Right lobe of liver (tissue), 6 donors: ENCODE measurements at places on chromosomes 2 and 18. TPM values are rescaled to one million over a fixed set of nuclear protein-coding genes. Genes with fewer than 3 reads are reported as not detected.

Gene ASXL2
- total RNA-seq = 11.2 TPM

GRCh38 chr2:25491003-25491696, 149.4 kb upstream of the DNMT3A start:
- H3K4me3 ChIP-seq = no peak overlapping the region
- no peak overlapping the region for H3K27ac ChIP-seq
- no peaks in the 10 kb centered on the region for H3K27me3 ChIP-seq
- no peak for DNase-seq
- H3K4me1 ChIP-seq = no peaks in the 10 kb centered on the region

Gene POTEI
- not detected for total RNA-seq

Gene TRABD2A
- 0.20 TPM for total RNA-seq

DNA sequence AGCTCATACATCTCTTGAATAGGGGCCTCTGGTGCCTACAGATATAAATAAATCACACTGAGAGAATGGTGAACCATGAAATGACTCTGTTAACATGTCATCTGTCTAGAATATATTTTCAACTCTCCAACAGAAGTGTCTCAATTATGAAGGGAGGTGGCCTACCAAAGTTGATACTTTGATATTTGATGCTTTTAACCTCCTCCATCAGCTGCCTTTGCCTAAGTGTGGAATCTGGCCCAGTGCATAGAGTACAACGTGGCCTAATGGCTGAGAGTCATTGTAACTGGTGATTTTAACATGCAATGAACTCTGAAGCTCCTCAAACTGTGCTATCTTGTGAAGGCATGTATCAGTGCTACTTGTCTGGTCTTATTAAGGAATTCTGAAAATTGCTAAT, 93.4 kb downstream of the MYO3B start:
- H3K4me1 ChIP-seq = no peaks in the 10 kb centered on the region
- no peak for DNase-seq
- H3K27me3 ChIP-seq = no peaks in the 10 kb centered on the region

DNA sequence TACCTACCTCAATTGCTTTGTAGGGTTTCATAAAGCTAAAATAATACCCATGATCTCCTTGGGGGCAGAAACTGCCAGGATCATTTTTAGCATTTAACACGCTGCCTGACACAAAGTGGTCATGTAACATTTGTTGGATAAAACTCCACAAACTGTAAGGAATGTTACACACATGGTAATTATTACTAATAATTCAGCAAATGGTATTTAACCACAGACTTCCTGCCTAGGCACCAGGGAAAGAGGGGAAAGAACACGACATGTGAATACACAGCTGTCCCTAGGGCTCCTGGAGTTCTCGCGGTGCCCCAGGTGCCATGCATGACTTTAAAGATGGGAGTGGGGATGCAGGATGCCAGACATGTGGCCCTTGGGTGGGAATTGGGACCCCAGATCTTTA, 43.5 kb downstream of the ASAP2 start:
- no peaks in the 10 kb centered on the region for H3K27me3 ChIP-seq
- H3K27ac ChIP-seq = no peak overlapping the region
- H3K36me3 ChIP-seq = no peaks in the 10 kb centered on the region
- no peak for DNase-seq

Gene PTH2R
- total RNA-seq = not detected

Gene IL36G
- not detected for total RNA-seq

Gene IL36A
- total RNA-seq = not detected

DNA sequence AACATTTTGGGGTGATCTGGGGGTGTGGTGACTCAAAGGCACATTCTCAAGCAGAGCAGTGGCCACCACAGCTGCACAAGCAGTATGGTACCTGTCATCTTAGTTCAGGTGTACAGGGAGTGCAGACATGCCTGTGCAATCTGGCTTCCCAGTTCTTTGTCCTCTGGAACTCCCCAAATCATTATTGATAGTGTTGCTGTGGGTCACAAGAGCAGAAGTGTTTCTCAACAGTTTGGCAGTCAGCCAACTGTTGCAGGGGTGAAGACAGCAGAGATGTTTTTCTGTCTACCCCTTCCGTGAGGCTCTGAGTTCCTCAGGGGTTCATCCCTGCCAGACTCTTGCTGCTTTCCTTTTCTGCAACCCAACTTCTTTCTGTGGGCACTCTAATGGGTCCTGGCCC, 206.5 kb upstream of the ZSWIM2 start:
- H3K4me1 ChIP-seq = no peaks in the 10 kb centered on the region
- H3K4me3 ChIP-seq = no peak overlapping the region
- no peaks in the 10 kb centered on the region for H3K27me3 ChIP-seq

GRCh38 chr18:70220628-70221027, 15.1 kb upstream of the RTTN start:
- no peaks in the 10 kb centered on the region for H3K36me3 ChIP-seq
- H3K4me1 ChIP-seq = no peaks in the 10 kb centered on the region
- no peak overlapping the region for H3K4me3 ChIP-seq
- DNase-seq = no peak
- H3K27me3 ChIP-seq = no peaks in the 10 kb centered on the region

Gene EVX2
- not detected for total RNA-seq

- DNase-seq = no peak
- no peak overlapping the region for H3K4me3 ChIP-seq
- no peaks in the 10 kb centered on the region for H3K27me3 ChIP-seq
- H3K4me1 ChIP-seq = no peaks in the 10 kb centered on the region
These were observed 6.6 kb downstream of the NTSR2 start for GRCh38 chr2:11663427-11663826.

Gene GALNT13
- not detected for total RNA-seq

Gene TEKT4
- not detected for total RNA-seq

Gene SMYD5
- total RNA-seq = 11.4 TPM
